ENCODE measurements at places on chromosomes 5 and 9.
A peak's percentile ranks its signal among the peaks of the same experiment; 100 is the strongest.

DNA sequence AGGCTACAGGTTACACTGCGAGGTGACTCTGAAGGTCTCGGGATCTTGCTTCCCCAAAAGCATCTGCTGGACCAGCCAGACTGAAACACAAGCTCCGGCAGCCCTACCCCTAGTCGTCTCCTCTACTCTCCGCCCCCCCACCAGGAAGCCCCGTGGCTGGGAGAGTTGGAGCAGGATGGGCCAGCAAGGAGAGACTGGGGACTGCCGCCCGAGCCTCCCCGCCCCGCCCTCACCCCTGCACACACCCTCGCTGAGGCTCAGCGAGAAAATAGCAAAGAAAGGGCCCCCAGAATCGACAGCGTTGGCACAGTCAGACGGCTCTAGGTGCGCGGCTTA lies 1.3 kb downstream of the TRIM7 start:
- DNase-seq: no peak

DNA sequence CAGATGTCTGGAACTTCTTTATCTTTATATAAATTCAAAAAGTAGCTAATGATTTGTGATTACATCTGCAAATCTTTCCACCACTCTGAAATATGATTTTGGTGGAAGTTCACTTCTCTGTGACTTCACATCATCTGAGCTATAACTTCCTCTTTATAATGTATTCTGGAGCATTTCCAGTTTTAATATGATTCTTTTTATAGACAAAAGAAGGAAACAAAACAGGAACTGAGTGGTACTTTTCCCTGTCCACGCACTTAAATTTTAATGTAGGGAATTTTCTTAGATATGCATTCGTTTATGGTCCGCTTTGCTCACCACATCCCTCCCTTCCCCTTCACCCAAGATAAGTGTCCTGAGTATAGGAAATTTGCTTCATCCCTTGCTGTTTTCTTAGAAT lies 333.5 kb downstream of the CHSY3 start:
- no peak for DNase-seq

- DNase-seq: no peak
These were observed 483.7 kb downstream of the ELAVL2 start for GRCh38 chr9:23342291-23342690.

GRCh38 chr5:80837679-80838078 lies 122.5 kb upstream of the RASGRF2 start:
- no peak for DNase-seq

DNA sequence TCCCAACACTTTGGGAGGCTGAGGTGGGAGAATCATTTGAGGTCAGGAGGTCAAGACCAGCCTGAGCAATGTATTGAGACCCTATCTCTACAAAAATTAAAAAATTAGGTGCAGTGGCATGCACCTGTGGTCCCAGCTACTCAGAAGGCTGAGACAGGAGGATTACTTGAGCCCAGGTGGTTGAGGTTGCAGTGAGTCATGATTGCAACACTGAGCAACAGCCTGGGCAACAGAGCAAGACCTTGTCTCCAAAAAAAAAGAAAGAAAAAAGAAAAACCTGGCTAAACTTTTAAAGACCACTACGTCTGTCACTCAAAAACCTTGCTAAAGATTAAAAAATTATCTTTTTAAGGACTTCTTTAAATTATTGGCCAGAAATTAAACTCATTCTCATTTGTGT lies 59.8 kb upstream of the ABCA1 start:
- no peak for DNase-seq

DNA sequence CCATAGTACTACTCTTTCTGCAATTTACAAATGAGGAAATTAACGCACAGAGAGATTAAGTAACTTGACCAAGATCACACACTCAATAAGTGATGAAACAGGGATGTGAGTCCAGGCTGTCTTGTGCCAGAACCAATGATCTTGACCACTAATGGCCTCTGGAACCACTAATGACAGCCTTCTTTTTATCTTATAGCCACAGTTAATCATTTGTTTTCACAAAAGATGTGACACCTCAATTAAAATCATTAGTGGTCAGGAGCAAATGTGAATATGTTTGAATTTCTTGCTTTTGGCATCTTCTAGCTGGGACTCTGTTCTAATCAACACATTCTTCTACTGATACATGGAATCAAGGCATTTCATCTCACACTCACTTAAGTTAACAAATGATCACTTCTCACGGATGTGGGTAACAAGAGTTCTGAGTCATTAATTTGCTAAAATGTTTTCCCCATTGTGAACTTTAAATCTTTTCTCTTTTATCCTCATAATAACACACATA lies 102.7 kb upstream of the CD180 start:
- peak; percentile 91 for DNase-seq

All from fibroblast of skin of left biceps (primary cell).